Naive thymus-derived CD8-positive, alpha-beta T cell (primary cell): ENCODE measurements at places on chromosomes 3 and 15. TPM values are rescaled to one million over a fixed set of nuclear protein-coding genes. Genes with fewer than 3 reads are reported as not detected.

DNA sequence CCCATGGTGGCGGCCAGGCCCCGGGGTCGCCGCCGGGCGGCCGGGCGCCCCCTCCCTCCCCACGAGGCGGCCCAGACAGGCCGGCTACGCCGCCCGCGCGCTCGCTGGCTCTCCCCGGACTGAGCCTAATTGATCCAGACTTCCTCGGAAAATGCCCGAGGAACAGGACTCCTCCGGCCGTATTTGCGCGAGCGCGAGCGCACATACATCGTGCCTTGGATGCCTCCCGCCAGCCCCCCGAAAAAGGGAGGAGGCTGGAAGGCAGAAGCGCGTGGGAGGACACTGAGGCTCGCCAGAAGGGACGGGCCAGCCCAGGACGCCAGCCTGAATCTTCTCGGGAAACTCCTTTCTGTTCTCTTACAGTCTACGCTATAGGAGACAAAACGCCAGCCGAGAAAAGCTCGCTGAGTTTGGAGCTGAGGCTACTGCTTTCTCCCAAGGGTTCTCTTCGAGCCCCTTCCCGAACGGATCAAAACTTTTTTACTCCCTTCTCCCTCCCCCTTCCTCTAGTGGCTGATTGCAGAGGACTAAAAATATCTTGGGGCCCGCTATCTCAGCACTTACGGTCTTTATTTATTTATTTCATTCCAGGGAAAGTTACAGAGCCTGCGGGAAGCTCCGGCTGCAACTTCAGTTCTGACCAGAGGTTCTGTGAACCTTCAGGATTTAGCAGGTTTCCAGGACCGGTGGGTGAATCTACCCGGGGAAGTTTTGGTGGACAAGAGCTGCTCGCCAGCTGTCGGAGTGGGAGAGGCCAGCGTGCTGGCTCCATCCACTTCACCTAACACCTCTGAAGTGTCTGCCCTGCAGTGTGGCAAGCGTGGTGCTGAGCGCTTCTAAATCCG, at the start of gene PDZRN3:
Gene PDZRN3 (minus strand): TSS at position 121 of the 845 bp plus-strand sequence.
- no peak for DNase-seq

DNA sequence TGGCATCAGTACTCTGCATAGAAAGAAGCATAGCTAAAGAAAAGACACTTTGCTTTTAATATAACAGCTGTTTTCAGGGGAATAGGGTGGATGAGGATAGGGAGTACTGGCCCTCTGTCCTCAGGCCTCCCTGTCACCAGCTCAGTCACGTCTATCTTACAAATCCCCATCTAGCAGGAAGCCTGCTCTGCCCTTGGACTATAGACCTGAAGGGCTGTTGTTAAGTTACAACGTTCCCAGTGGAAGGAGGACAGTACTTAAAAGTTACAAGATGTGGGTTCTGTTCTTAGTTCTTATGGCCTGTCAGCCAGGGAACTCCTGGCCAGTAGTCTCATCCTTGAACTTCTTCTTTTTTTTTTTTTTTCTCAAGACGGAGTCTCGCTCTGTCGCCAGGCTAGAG, 70.5 kb downstream of the RPL39L start:
- no peak for DNase-seq

- DNase-seq = no peak
These were observed 341.3 kb upstream of the DPPA4 start for GRCh38 chr3:109678600-109678999.

- no peak for DNase-seq
These were observed 101.8 kb downstream of the RPLP1 start for GRCh38 chr15:69554279-69554961.

- no peak for DNase-seq
These were observed 13.1 kb upstream of the DENND4A start for GRCh38 chr15:65805019-65805745.

DNA sequence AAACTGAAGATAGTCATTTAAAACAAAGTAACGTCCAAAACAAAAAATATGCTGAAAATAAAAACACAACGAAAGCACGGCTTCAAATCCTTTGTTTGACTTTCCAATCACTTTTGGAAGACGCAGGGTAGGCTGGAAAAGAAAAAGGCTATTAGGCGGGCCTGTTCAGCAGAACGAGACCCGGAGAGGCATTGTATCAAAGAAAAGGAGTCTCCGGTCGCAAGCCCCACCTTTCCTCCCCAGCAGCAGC, 691 bp downstream of the SENP7 start:
- peak; percentile 16 for DNase-seq

CLDN11 gene
- not detected for total RNA-seq

CHP1 gene
- total RNA-seq = 23.9 TPM

CD96 gene
- total RNA-seq = 316 TPM
